ENCODE measurements at places on chromosomes 11 and 22.

- DNase-seq, result peak; percentile 65
Observed at GRCh38 chr11:72493426-72494108, 59.2 kb upstream of the CLPB start.

DNA sequence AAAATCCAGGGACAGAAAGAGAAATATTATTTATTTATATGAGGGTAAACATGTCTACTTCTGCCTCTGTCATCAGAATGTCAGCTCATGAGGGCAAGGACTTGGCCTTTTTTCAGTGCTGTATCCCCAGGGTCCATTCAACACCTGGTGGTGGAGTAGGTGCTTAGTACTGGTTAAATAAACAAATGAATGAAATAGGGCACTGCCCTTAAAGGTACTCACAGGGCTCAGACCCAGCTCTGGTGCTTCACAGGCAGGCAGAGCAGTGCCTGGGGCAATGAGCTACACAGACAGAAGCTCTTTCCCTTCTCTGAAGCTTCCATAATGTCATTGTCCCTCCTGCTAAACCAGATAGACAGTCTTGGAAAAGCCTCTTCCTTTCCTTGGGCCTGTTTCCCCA is 30.9 kb downstream of the P4HA3 start:
- DNase-seq, result no peak

DNA sequence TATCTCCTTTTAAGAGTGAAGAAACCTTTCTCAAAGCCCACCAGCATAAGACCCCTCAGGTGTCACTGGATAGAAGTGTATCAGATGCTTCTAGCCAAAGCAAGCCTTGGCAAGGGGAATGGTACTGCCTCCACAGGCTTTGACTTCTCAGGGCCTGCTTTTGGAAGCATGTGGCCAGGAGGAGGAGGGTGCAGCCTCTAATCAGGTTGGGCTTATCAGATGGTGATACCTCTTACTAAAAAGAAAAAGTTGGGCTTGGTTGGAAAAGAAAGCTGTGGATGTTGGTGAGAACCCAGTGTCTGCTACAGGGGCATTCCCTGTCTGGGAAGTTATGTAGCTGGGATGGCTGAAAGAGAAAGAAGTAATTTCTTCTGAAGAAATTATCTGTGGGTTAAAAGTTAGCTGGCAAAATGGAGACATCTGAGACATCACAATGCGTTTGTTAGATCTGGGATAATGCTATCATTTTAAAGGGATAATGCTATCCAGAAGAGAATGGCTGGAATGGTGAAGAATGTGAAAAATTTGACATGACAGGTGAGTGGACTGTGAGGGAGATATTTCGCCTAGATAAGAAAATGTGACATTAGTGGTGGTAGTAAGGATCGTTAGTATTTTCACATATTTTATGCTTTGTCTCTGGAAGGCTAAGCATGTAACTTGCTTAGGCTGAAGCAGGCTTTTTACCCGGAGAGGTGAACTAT is 7.2 kb downstream of the APLP2 start:
- DNase-seq, result no peak

DNA sequence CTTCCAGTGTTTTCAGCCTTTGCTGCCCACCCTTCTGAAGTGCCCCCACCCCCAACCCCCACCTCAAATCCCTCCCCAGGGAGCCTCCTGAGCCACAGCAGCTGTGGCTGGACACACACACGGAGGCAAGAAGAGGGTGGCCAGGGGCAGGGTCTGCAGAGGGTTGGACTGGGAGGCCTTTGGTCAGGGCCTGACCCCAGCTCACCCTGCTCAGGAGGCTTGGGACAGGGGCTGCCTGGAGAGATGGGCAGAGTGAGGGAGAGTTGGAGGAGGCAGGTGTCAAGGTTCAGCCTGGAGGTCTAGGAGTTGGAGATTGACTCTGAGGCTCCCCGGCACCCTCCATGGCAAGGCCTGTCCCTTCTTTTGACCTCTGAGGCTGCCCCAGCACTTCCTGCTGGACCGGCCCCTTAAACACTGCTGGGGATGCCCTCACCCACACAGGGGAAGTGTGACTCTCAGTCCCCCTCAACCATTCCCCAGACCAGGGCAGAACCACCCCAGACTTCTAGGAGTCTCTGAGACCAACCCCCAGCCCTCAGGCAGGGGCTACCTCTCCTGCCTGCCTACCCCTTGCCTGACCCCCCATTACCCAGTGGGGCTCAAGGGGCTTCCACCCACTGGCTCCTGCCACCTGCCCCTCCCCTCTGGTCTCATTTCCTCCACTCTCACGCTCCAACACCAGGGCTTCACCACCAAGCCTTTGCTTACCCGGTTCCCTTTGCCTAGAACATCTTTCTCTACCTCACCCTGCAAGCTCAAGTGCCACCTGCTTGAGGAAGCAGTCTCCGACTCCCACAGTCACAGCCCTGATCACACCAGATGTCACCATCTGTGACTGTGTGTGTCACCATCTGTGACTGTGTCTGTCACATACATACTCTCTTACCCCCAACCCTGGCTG is 8.6 kb downstream of the ARAP1 start:
- no peak for DNase-seq

DNA sequence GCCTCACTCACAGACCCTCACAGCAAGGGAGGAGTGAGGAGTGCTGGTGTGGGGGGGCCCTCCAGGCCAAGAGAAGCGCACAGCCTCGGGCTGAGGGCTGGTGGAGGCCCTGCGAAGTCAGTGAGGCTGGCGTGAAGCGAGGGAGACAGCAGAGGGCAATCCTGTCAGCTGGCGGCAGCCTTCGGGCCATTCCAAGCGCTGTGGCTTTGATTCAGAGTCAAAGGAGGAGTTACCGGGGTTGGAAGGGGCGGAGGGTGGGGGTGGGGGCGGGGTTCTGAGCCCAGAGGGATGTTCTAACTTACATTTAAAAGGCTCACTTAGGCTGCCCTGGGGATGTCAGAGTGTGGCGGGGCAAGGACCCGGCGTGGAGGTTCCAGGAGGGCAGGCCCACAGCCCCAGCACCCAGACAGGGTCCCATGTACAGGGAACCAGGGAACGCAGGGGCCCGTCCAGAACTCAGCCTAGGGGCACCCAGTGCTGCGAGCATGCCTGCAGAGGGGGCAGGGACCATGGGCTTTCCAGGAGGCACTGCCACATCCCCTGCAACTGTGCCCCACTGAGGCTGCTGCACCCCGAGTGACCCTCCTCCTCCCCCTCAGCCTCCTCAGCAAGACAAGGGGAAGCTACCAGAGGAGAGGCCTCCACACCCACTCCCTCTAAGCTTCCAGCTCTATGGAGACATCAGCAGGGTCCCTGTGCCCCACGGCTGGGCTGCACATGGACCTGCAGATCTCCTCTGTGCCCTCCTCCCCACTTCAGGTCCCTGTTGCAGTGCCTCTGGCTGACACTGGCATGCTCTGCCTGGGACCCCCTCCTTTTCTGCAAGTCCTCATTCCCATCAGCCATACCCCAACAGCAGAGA is 39.7 kb upstream of the TTLL12 start:
- peak; percentile 27 for DNase-seq

DNA sequence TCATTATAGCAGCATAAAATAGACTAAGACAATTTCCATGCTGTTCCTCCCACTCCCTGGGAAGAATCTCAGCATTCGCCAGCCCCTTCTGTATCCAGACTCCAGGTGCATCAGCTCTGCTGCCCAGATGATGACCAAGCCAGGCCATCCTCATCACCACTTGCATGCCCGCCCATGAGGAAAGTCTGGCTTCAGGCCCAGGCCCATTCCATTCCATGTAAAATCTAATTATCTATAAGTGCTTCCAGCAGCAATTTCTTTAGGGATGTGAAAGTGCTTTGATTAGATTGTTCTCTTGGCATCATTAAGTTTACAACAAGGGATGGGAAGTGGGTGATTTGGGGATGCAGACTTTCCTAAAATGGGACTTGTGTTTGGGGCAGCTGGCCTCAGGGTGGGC is 100.3 kb downstream of the INSC start:
- no peak for DNase-seq

DNA sequence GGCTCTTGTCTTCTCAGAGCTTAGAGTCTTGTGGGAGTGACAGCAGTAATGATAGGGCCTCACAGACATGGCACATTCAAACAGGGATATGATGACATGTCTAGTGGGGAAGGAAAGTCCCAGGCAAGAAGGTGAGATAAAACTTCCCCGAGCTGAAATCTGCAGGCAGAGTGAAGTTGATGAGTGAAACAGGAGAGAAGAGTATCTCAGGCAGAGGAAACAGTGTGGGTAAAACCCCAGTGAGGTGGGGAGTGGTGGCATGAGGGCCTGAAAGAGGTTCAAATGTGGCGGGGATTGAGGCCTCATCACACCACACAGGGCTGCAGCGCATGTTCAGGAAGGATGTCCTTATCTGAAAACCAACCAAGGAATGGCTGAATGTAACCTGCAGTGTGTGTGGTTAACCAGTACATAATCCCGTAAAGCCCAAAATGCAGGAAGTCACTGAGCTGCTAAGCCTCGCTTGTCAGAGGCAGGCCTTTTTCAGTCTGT is 153.8 kb upstream of the E2F8 start:
- DNase-seq, result peak; percentile 57

DNA sequence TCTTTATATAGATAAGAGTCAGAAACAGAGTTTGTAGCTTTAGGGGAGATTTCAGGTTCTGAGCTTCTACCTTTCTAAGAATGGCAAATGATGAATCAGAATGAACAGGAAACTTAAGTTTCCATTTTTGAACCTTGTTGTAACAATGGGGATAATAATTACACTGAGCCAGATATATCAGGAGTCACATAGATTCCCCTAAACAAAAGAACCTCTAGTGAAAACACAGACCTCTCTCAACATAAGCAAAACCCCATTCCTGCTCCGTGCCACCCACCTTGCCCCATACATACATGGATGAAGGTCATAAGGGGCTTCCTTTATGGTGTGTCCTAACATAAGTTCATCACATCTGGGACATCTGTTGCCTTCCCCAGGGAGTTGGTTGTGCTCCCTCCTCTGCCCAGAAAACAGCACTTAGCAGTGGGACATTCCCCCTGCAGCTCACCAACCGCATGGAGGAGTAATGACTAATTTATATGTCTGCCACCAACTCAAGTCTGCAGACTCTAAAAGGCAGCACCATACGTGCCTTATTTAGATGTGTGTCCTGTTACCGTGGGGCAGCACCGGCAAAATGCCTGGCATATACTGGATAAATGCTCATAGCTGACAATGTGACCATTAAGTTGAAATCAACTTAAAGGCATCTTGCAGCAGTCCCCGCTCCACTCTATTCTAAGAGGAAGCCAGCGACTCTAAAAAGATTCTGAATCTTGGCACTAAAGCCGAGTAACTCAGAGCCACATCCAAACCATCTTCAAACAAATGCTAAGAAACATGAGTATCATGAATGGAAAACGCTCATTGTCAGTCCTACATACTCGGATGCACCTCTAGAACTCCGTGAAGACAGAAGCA is 8.0 kb downstream of the JAML start:
- DNase-seq, result no peak

GRCh38 chr22:35128637-35129036 is 62.7 kb downstream of the ISX start:
- no peak for DNase-seq

- DNase-seq, result no peak
Observed at GRCh38 chr11:77144857-77145428, 16.9 kb downstream of the MYO7A start.

DNA sequence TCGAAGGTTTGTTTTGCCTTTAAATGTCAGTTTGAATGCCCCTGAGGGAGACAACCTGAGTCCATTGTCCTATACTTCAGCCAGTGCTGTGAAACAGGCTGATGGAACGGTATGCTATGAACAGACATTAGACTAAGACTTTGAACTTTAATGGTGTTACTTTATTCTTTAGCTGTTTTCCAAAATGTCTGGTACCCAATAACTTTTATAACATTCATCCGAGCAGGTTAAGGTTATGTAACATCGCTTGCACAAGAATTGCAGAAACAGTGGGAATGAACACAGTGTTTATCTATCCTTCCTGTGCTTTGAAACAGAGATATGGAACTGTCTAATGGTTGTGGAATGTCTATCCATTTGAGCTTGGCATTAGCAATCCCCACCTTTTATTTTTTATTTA is 12.5 kb upstream of the PTS start:
- DNase-seq, result peak; percentile 80

DNA sequence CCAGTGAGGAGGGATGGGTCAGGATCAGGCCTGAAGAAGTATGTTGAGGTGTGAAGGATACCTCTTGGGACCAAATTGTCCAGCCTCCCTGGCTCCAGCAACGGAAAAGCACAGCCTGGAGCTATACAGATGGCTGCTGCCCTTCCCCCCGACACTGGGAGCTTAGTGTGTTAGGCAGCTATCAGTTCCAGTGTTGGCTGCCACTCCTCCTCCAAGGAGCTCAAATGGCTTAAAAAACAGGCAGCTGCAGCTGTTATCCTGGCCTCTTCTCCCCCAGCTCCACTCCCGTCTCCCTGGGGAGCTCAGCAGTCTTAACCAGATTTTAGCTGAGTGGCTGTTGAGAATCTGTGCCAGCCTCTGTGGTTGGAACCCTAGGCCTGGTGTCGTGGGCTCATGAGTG is 225.0 kb downstream of the JRKL start:
- no peak for DNase-seq

DNA sequence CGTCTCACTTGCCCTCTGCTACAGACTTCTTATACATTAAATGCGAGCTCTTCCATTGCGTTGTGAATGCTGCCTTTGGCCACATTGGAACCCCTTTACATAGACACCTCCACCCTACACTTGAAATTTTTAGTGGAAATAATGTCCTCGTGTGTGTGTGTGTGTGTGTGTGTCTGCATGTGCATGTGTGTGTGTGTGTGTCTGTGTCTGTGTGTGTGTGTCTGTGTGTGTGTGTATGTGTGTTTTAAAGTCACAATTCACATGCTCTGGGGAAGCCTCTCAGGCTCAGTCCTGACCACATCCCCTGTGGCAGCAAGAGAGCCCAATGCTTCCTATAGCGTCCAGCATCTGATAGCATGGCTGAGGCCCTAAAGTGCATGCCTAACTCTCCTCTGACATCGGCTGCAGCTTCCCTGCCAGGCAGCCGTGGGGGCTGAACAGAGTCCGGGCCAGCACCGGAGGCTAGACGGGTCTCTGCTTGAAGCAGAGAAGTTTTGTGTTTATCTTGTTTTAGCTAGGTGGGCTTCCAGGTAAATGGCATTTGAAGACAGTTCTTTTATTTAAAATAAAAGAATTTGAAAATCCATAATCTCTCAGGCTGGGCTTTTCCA is 64.5 kb upstream of the EMID1 start:
- no peak for DNase-seq

- DNase-seq, result no peak
Observed at GRCh38 chr22:43467216-43467940, 55.6 kb downstream of the MPPED1 start.

All from fibroblast of villous mesenchyme (primary cell).